Naive thymus-derived CD4-positive, alpha-beta T cell (primary cell): ENCODE measurements at places on chromosomes 1 and 21. TPM values are rescaled to one million over a fixed set of nuclear protein-coding genes. Genes with fewer than 3 reads are reported as not detected.

- H3K27ac ChIP-seq, result no peak overlapping the region
- no peaks in the 10 kb centered on the region for H3K27me3 ChIP-seq
- H3K4me3 ChIP-seq, result no peak overlapping the region
- DNase-seq, result no peak
- H3K4me1 ChIP-seq, result no peaks in the 10 kb centered on the region
Measured at GRCh38 chr1:225544924-225545323, 108.0 kb downstream of the ENAH start.

GRCh38 chr1:66048011-66048410 lies 255.3 kb downstream of the PDE4B start:
- no peaks in the 10 kb centered on the region for H3K27me3 ChIP-seq
- no peak overlapping the region for H3K27ac ChIP-seq
- DNase-seq, result no peak
- no peaks in the 10 kb centered on the region for H3K36me3 ChIP-seq

DNA sequence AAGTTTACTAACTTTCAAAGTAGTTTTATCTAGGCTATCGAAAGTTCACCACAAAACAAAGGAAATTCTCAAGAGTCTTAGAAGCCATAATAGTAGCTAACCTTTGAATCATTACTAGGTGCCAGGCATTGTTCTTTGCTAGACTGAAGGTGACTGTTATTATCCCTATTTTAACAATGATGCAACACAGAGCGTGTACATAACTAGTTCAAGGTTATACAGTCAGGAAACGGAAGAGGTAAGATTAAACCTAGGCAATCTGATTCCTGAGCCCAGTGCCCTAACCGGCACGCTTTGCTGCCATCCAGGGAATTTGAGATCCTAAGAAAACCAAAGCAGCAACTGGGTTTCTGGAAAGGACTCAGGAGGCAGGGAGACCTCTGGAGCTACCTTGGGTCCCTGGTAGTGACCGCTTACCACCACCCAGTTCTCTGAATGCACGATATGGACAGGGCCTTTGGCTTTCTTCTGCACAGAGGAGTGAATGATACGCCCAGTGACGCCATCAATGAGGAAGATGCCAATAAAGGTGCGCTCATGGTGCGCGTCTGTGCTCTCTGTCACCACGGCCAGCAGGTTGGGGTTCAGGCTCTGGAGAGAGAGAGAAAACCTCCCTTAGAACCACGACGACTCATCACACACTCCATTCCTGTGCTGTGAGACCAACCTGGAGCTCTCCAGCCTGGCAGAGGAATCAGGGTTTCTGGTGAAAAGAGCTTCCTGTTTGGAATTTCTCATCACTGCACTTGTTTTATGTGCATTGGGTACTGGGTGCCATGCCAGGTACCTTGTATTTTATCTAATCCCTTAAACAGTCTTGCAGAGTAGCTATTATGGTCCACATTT lies 13.1 kb upstream of the UBR4 start:
- no peak overlapping the region for H3K27ac ChIP-seq
- no peak for DNase-seq
- no peak overlapping the region for H3K4me3 ChIP-seq
- no peaks in the 10 kb centered on the region for H3K27me3 ChIP-seq
- H3K4me1 ChIP-seq, result no peaks in the 10 kb centered on the region

GRCh38 chr1:154844297-154844681 lies 25.8 kb downstream of the KCNN3 start:
- no peak overlapping the region for H3K27ac ChIP-seq
- no peaks in the 10 kb centered on the region for H3K4me1 ChIP-seq
- DNase-seq, result no peak
- no peaks in the 10 kb centered on the region for H3K27me3 ChIP-seq
- no peak overlapping the region for H3K4me3 ChIP-seq
- no peaks in the 10 kb centered on the region for H3K36me3 ChIP-seq

GRCh38 chr1:43908858-43909257 lies 24.7 kb upstream of the ARTN start:
- H3K4me1 ChIP-seq, result no peaks in the 10 kb centered on the region
- H3K27ac ChIP-seq, result no peak overlapping the region
- no peak for DNase-seq
- H3K36me3 ChIP-seq, result peaks cover 5% of the 10 kb centered on the region
- no peaks in the 10 kb centered on the region for H3K27me3 ChIP-seq

DNA sequence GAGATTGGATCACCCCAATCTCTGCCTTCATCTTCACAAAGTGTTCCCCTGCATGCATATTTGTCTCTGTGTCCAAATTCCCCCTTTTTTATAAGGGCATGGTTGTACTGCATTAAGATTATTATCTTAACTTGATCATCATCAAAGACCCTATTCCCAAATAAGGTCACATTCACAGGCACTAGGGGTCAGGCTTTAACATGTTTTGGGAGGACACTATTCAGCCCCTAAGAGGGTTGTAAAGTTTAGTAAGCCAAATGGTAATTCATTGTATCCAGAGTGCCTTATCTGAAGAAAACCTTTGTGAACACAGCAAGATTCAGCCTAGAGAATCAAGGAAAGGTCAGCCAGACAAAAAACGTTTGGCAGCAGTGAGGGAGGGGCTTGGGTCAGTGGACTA lies 317.6 kb upstream of the PLD5 start:
- no peaks in the 10 kb centered on the region for H3K36me3 ChIP-seq
- H3K27me3 ChIP-seq, result no peaks in the 10 kb centered on the region
- H3K4me1 ChIP-seq, result no peaks in the 10 kb centered on the region
- no peak for DNase-seq
- H3K27ac ChIP-seq, result no peak overlapping the region

GRCh38 chr1:13900583-13900982 lies 200.6 kb downstream of the PRDM2 start:
- no peak for DNase-seq
- H3K27ac ChIP-seq, result no peak overlapping the region
- H3K36me3 ChIP-seq, result no peaks in the 10 kb centered on the region
- no peak overlapping the region for H3K4me3 ChIP-seq
- no peaks in the 10 kb centered on the region for H3K4me1 ChIP-seq

- no peaks in the 10 kb centered on the region for H3K36me3 ChIP-seq
- no peak overlapping the region for H3K4me3 ChIP-seq
- peaks cover 8% of the 10 kb centered on the region for H3K4me1 ChIP-seq
- no peak for DNase-seq
- H3K27ac ChIP-seq, result no peak overlapping the region
Measured at GRCh38 chr1:167775178-167775577, 53.4 kb downstream of the MPZL1 start.

DNA sequence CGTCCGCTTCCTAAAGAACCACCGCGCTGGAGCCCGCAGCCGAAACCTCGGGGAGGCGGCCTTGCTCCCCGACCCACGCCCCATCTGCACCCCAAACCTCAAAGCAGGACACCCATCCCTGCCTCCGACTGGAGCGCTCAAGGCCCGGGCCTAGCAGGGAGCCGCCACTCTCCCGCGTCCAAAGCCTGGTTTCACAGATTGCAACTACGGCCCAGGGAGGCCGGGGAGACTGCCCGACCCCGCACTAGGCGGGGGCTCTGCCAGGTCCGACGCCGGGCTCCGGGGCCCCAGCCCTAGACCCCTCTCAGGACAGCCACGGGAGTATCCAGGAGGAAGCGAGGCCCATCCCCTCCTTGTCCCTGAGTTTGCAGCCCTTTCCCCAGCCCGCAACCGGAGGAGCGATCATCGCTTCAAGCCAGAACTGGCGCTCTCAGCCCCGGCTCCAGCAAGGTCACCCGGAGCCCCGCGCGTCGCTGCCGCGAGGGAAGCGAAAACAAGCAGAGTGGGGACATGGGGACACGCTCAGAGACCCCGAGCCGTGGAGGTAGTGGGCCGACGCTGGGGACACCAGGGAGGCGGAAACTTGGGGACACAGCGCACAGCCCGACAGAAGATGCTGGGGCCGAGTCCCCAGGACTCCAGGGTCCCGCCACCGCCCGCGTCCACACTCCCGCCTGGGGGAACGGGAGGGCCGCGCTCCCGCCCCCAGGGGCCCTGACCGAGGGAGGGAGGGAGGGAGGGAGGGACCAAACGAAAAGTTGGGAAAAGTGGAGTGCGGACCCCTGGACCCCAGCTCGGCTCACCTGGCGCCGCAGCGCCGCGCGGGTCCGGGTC lies 433 bp downstream of the TMEM200B start:
- H3K27me3 ChIP-seq, result peaks cover 12% of the 10 kb centered on the region
- peak; percentile 27 for DNase-seq
- H3K4me3 ChIP-seq, result peak overlapping the region; percentile 44
- H3K36me3 ChIP-seq, result no peaks in the 10 kb centered on the region

RORC gene
- 0.46 and 0.70 TPM in 2 replicates for total RNA-seq

ETV3L gene
- total RNA-seq, result not detected in 2 replicates

GNAT2 gene
- not detected for total RNA-seq

ILDR2 gene
- total RNA-seq, result 0.35 TPM

KIF21B gene
- total RNA-seq, result 68.3 TPM

EEIG2 gene
- 8.6 TPM for total RNA-seq

LCE1D gene
- total RNA-seq, result not detected
